ENCODE measurements at places on chromosomes 5 and 9.
A peak's percentile ranks its signal among the peaks of the same experiment; 100 is the strongest.

DNA sequence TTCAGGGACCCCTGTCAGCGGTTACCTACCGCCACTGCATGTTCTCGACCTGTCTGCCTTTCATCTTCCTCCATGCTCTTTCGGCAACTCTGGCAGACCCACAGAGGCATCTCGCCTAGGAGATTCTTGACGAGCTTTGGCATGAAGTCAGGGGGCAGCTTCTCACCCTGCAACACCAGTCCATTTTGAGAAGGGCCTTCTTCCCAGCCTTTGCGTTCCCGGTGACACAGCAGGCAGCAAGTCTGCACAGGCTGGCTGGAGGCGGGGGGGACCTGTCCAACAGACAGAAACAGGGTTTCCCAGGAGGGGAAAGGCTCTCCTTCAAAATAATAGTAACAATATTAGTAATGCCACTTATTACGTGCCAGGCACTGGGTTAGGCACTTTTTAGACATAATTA is 15.5 kb downstream of the FAM193B start:
- DNase-seq: no peak

DNA sequence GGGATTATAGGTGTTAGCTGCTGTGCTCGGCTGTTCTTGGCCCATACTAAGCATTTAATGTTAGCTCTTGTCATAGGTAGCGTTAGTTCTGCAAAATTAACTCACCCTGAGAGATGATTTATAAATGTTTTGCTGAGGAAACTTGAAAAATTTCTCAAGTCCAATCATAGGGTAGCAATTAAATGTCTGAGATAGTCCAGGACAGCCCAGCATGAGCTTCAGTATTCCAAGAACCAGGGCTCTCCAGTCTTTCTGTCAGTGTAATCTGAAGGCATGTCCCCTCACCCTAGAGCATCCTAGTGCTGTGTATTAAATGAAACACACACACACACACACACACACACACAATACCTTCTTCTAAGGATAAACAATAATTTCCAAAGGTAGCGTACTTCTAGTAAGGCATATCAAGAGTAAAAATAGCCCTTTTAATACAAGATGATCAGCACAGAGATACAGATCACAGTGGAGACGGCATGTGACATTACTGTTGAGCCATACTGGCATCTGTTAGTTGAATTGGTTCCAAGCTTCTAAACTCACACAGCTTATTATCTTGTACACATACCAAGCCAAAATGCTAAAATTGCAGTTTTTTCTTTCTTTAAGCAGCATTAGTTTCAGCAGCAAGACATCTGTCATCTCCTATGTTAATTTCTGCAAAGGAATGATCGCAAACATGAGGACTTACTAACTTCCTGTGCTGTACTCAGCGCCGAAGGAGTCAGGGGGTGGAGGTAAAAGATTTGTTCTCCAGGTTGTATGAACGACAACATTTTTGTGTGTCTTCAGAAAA is 46.3 kb upstream of the JMY start:
- no peak for DNase-seq

- DNase-seq: peak; percentile 27
Measured at GRCh38 chr9:33263131-33264002, 1.1 kb downstream of the BAG1 start.

DNA sequence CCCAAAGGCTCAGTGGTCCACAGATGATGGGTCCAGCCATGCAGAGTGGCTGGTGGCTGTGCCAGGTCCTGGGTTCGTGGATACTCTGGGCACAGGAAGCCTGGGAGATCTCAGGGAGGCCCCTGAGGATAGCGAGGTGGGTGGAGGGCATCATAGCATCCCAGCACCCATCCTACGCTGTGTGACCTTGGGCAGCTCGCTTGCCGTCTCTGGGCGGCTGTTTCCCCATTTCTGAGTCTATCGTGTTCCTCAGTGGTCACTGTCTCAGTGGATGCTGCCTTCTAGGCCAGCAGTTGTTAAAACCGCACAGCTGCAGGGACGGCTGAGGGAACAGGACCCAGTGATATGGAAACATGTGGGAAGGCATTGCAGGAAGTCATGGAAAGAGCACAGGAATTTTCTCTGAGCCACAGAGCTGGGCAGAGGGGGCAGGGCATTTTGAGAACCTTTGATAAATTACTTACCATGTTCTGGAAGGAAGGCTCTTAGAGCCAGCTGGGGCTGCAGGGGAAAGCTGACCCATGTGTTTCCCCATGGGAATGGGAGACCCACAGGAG is 86.4 kb upstream of the COL5A1 start:
- DNase-seq: no peak

DNA sequence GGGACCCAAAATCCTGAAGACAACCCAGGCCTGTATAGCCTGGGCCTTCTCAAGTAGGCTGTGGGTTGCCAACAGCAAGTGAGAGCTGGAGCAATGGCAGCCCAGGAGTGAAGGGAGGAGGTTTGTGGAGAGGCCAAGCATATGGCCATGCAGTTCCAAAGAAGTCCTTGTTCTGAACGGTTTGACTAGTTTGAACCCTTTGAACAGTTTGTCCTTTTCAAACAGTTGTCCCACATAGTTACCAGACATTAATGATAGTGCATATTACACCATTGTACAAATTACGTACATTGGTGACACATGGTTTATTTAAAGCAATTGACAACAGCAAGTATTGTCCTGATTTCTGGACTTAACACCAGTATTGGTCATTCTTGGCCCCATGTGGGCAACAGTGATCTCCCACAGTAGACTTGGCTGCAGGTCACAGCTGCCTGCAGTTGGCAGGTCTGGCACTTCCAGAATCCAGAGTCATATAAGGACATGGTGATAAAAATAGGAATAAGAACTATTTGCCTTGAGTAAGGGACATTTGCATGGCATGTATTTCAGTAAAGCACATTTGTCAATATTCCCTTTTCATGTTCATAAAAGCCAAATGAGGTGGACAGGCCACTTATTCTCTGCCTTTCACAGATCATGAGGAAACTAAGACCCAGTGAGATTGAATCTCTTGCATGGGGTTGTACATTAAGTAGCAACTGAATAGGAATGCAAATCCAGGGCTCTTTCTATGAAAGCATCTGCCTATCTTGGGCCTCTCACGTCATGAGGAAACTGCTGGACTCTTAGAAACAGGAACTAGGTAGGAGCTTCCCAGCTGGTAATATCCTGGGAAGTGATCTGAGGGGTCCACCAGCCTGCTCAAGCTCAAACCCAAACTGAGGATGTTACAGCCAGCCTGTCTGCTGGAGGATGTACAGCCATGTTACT is 30.3 kb downstream of the SLC25A48 start:
- DNase-seq: no peak

GRCh38 chr5:179256328-179257175 is 88.7 kb downstream of the ADAMTS2 start:
- DNase-seq: no peak

- no peak for DNase-seq
Measured at GRCh38 chr9:106127776-106128175, 433.4 kb downstream of the TMEM38B start.

DNA sequence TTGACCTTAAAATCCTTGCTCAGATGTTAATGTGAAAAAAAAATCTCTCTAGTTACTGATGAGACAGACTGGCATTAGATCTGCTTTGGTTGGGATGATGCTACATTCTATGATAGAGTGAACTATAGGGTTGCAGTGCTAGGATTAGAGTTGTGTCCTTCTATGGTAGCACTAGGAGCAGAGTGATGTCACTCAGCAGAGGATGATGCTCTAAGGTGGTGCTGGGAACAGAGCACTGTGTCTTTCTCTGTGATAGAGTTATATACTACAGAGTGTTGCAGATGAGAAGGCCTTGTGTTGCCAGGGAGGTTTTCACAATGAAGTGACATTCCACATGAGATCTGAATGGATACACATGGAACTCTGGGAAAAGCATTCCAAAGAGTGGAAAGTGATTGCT is 462.3 kb downstream of the CDH12 start:
- DNase-seq: no peak

- DNase-seq: no peak
Measured at GRCh38 chr5:41120600-41120999, 49.5 kb upstream of the MROH2B start.

GRCh38 chr9:121811140-121811539 is 159.7 kb downstream of the DAB2IP start:
- no peak for DNase-seq

GRCh38 chr5:88390096-88390441 is 121.4 kb upstream of the TMEM161B start:
- DNase-seq: no peak

GRCh38 chr5:133969654-133970324 is 1.4 kb upstream of the C5orf15 start:
- peak; percentile 24 for DNase-seq

GRCh38 chr5:78604689-78605285 is 43.8 kb downstream of the LHFPL2 start:
- DNase-seq: no peak

DNA sequence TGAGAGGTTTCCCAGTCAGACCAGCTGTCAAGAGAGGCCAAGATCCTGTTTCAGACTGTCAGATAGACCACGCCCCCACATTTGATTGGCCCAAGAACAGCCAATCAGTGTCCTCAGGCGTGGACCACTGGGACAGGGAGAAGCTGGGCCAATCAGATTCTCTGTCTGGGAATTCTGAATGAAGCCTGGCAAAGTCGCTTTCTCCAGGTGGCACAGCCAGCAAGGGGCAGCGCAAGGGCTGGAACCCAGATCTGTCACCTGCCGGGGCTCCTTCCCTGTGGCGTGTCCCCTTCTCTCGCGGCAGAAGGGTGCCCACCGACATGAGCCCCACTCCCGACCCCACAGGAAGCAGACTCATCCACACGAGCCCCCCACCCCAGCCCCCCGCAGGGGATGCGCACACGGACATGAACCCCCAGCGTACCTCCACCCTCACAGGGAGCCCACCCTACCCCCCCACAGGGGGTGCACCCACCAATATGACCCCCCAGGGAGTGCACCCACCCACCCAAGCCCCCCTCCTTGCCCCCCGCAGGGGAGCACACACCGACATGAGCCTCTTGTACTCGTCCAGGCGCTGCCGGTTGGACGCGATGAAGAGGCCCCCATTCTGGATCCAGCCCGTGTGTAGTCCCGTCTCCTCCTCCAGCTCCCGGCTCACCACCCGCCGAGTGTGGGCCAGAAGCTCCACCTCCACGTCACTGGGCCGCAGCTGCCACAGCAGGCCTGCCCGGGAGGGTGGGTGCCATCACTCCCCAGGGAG is 6.1 kb downstream of the SARDH start:
- DNase-seq: no peak

DNA sequence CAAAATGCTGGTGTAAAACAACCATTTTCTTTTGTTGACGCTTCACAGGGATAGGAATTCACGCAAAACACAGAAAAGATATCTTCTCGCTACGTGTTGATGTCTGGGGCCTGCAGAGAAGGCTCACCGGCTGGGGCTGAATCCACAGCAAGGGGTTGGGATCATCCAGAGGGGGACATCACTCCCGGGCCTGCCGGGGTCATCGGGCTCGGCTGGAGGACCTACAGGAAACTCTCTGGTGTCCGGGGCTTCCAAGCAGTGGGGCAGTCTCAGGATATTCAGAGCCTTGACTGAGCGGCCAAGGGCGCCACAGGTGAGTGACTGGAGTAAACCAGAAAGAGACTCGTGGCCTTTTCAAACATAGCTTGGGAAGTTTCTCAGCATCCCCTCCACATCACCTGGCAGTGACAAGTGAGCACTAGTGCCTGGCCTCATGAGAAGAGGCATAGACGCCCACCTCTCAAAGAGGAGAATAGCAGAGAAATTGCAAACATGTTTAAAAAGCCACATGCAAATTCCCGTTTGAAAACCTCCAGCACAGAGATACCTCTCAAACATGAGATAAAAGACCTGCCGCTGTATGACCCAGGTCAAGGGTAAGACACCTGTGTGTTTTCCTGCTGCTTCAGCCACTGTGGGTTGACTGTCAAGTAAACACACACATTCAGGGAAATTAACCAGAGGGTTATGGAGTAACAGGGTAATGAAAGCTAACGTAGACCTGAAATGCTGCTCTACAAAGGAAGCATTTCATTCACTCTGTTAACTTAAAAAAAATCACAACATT is 50.8 kb upstream of the SIMC1 start:
- DNase-seq: no peak

- no peak for DNase-seq
Measured at GRCh38 chr9:108416324-108416723, 439.5 kb downstream of the ACTL7B start.

- no peak for DNase-seq
Measured at GRCh38 chr5:131523500-131524185, 111.4 kb downstream of the RAPGEF6 start.

- no peak for DNase-seq
Measured at GRCh38 chr5:118891252-118891651, 97.1 kb downstream of the DTWD2 start.

DNA sequence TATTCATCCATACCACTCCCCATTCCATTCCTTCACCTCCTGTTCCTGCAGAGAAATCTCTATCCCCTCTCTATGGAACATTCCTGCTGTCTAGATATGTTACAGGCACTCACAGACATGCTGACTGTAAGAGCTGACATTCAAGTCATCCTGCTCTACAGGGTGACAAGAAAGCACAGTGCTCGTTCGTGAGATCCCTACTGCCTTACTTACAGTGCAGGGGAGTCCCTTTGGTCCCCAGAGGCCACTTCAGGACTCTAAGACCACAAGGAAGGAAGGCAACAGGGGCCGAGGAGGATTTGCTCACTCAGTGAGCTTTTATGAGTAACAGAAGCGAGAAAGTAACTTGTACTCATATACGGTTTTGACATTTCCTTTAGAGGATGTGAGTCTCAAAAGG is 110.5 kb downstream of the GAS1 start:
- DNase-seq: no peak

GRCh38 chr5:140182075-140182711 is 7.2 kb downstream of the CYSTM1 start:
- no peak for DNase-seq

DNA sequence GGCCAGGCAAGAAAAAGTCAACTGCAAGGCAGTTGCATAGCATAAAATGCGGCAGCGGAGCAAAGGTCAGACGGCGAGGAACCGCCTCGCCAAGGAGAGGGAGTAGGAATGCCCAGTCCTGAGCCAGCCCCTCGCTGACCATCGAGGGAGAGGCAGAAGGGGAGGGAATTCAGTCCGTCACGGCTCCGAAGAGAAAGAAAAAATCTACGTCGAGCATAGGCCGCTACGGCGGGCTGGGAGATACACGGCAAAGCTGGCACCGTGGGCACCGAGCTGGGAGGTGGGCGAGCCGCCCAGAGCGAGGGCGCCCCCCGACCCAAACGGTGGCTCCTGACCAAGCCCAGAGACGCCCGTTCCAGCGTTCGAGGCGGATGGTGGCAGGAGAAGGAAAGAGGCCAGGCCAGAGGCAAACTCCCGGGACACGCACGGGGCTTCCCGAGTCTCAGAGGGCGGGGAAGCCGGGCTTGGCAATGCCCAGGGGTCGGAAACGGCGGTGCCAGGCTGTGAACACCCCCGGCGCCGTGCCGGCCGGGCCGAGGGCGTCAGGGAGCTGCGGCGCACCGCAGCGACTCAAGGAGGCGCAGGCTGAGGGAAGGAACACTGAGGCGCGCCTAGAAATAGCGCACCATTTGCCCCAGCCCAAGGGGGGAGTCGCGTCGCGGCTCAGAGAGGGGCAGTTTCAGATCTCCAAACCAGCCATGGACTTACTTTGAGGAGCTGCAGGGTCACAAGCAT is 518 bp downstream of the SPRY4 start:
- DNase-seq: peak; percentile 64
